ENCODE measurements at places on chromosomes 5 and 9.
A peak's percentile ranks its signal among the peaks of the same experiment; 100 is the strongest.

- DNase-seq = peak; percentile 31
Measured at GRCh38 chr5:168674893-168675482, 95.8 kb upstream of the PANK3 start.

GRCh38 chr5:35832762-35833161 lies 23.9 kb upstream of the IL7R start:
- DNase-seq = no peak

DNA sequence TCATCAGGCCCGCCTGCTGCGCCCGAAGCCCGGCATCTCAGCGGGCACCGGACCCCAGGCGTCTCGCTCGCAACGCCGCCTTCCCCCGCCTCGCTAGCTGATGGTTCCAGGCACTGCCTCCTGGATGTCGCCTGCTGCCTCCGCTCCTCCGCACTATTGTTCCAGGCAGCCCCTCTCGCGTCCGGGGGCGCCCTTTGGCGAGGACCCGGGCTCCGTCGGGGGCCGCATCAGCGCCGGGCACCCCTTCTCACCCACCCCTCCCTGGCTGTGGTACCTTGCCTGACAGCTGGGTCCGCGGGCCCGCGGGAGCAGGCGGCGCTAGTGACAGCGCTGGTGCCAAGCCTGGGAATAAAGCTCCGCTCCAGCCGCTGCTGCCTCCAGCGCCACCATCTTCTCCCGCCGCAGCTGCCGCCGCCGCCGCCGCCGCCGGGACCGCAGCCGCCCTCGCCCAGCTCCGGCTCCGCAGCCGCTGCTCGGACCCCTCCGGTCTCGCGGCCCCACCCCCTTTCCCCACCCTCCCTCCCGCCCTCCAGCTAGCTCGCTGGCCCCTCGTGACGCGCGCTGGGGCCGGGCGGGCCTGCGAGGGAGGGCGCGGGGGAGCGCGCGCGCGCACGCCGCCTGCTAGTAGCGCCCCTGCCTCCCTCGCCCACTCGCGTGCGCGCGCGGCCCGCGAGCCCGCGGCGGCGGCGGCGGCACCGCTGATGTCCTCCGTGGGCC lies at the start of gene APBA1:
Gene APBA1, minus strand, starts transcription at position 493 of the 717 bp plus-strand sequence.
- peak; percentile 75 for DNase-seq

GRCh38 chr5:69416699-69417098 lies 1.8 kb downstream of the MARVELD2 start:
- no peak for DNase-seq

DNA sequence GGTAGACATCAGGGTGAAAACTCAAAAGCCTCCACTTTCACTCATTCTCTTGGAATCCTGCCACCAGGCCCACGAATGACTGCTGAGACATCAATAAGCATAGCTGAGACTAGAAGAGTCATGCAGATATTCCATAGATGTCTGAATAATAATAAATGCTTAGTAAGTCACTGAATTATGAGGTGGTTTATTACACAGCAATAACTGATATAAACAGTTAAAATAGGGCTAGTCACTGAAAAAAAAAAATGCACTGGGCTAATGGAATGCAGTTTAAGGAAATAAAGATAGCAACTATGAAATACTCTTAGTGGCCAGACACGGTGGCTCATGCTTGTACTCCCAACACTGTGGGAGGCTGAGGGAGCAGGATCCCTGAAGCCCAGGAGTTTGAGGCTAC lies 262.8 kb upstream of the CDH6 start:
- peak; percentile 40 for DNase-seq

GRCh38 chr5:143251946-143252345 lies 151.5 kb downstream of the NR3C1 start:
- no peak for DNase-seq

DNA sequence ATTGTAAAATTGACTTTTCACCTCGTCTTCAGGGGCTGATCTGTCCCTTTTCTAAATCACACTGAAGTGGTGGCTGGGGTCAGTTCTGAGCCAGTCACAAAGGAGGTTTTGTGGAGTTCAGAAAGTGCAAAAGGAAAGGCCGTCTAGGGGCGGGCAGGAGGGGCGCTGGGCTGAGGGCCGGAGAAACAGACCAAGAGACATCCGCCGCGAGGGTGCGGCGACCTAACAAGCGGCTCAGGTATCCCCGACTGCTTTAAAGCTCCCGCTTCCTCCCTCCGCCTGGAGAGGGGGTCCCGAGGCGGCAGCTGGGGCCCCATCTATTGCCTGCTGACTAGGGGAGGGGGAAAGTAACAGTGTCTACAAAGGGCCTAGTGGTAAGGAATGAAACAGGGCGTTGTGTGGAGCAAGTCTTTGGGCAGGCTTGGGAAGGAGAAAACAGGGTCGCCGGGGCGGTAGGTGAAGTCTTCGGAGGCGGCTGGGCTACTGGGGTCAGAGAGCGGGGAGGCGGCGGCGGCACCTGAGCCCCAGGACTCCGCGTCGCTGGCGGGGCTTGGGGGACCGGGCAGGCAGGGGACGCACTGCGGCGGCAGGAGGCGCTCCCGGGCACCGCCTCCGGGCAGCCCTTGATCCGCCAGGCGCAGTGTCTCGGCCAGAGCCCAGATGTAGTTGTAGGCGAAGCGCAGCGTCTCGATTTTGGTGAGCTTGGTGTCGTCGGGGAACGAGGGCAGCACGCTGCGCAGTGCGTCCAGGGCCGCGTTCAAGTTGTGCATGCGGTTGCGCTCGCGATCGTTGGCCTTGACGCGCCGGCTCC lies 950 bp downstream of the NEUROG1 start:
- no peak for DNase-seq

- DNase-seq = no peak
Measured at GRCh38 chr9:128138001-128138400, 10.5 kb upstream of the PTGES2 start.

- DNase-seq = no peak
Measured at GRCh38 chr5:3995954-3996619, 400.5 kb downstream of the IRX1 start.

GRCh38 chr9:126417043-126417442 lies 90.4 kb downstream of the MVB12B start:
- DNase-seq = no peak

DNA sequence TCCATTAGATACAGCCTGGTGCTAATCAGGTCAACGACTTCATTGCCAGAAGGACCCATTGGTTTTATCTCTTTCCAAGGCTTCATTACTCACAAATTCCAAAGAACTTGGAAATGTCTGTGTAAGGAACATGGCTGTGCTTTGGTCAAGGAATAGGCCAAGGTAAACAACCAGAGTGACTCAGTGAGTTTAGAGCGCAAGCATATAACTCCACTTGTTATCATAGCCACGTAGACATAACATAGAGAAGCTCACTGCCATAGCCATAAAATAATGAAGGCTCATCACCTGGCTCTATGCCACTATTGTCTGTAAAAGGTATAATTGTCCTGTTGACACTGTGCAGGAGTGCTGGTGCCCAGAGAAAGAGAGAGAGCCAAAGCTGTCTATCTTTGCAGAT lies 139.3 kb upstream of the PLCXD3 start:
- DNase-seq = peak; percentile 69

DNA sequence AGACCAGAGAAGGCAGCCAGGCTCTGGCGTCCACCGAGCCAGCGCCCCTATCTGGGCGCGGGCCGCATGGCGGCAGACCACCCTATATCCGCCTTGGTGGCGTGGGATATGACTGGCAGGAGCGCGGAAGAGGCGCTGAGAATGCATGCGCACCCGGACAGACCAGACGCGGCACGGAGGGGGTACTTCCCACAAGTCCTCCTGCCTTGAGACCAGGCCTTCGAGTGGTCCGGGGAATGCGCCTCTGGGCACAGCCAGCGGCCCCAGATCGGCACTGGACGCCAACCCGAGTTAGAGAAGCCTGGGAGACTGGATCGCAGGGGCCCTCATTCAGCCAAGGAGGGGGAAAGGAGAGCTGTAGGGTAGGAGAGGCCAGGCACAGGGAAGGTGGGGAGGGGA lies 2.5 kb upstream of the LMX1B start:
- no peak for DNase-seq
